Activated CD4-positive, alpha-beta T cell treated with anti-CD3 and anti-CD28 coated beads, Interleukin-2, amount 10 ng/mL, durations not matched to agents 7 days and 5 days (primary cell): ENCODE measurements at places on chromosomes 6 and 20. TPM values are rescaled to one million over a fixed set of nuclear protein-coding genes. Genes with fewer than 3 reads are reported as not detected.

The ZNF165 gene
- 0.54 TPM for total RNA-seq

The TLDC2 gene
- not detected for total RNA-seq

DNA sequence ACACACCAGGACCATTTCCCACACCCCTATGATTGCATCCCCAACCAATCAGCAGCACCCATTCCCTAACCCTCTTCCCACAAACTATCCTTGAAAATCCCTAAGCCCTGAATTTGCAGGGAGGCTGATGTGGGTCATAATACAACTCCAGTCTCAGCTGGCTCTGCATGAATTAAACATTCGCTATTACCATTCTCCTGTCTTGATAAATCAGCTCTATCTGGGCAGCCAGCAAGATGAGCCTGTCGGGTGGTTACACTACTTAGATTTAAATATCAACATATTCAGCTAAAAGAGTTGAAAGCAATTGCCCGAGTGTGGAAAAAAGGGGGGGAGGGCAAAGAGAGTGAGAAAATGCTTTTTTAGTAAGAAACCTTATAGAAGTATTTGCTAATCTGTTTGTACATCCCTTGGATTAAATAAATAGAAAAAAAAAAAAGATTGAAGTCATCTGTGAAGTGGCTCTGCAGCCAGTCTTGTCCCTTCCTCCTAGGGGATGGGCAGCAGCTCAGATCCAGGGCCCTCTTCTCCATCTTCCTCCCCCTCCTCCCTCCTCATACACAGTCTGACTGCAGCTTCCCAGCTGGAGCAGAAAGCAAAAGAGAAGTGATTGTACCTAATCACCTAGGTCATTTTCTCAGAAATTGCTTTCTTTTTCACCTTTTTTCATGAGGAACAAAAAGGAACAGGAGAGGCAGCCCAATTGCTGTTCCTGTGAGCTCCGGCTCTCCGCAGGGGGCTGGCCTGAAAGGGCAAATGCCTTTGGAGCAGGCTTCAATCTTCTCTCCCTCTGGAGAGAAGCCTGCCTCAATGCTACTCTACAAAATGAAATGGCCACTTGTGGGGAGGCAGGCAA is 356.6 kb upstream of the SULF2 start:
- H3K27me3 ChIP-seq, result no peaks in the 10 kb centered on the region
- no peak overlapping the region for H3K27ac ChIP-seq
- H3K4me1 ChIP-seq, result no peaks in the 10 kb centered on the region
- H3K4me3 ChIP-seq, result no peak overlapping the region

GRCh38 chr6:35296931-35297600 is 552 bp upstream of the DEF6 start:
- H3K27me3 ChIP-seq, result no peaks in the 10 kb centered on the region
- peaks cover 47% of the 10 kb centered on the region for H3K4me1 ChIP-seq
- H3K4me3 ChIP-seq, result peak overlapping the region; percentile 85
